ENCODE measurements at places on chromosomes 4 and X. TPM values are rescaled to one million over a fixed set of nuclear protein-coding genes. Genes with fewer than 3 reads are reported as not detected.
A peak's percentile ranks its signal among the peaks of the same experiment; 100 is the strongest.

DNA sequence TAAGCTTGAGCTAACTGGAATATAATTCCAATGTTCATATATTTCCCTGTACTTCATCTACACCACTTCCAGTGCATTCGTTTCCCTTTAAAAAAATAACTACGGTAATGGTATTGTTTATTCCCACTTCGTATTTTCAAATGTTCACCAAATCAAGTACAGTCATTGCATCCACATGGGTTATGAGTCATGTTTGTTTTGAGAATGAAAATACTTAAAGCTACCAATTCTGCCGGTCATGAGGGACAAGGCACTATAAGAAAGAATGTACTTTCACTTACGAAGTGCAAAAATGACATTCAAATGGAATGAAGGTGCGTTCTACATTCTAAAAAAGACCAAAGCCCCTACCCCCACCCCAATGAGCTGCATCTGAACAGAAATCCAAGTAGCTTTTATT is 174.4 kb upstream of the FGF13 start:
- H3K4me1 ChIP-seq, result no peaks in the 10 kb centered on the region
- no peaks in the 10 kb centered on the region for H3K27me3 ChIP-seq
- DNase-seq, result no peak
- H3K36me3 ChIP-seq, result no peaks in the 10 kb centered on the region

GRCh38 chr4:172927096-172927814 is 241.4 kb upstream of the GALNT7 start:
- H3K27ac ChIP-seq, result no peak overlapping the region
- DNase-seq, result no peak
- H3K27me3 ChIP-seq, result peaks cover 4% of the 10 kb centered on the region
- no peaks in the 10 kb centered on the region for H3K36me3 ChIP-seq
- H3K4me3 ChIP-seq, result no peak overlapping the region

DNA sequence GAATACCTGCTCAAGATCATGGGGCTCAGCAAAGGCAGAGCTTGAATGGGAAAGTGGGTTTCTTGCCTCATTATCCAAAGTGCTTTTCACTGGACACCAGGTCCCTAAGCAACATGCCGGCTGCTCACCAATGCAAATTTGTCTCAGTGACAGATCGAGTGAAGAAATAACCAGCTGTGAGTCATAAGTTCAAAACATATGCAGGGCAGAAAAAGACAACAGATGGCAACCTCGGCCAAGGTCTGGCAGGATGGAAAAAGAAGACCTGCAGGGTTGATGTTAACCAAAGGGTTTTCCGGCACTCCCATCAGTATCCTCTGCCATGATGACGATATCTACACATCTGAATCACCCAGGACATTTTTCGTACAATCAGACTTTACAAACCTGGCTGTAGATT is 124.1 kb downstream of the AFAP1 start:
- H3K36me3 ChIP-seq, result peaks cover 90% of the 10 kb centered on the region
- DNase-seq, result peak; percentile 49
- peaks cover 12% of the 10 kb centered on the region for H3K27me3 ChIP-seq
- peak overlapping the region; percentile 70 for H3K27ac ChIP-seq
- peaks cover 100% of the 10 kb centered on the region for H3K4me1 ChIP-seq
- H3K4me3 ChIP-seq, result no peak overlapping the region

DNA sequence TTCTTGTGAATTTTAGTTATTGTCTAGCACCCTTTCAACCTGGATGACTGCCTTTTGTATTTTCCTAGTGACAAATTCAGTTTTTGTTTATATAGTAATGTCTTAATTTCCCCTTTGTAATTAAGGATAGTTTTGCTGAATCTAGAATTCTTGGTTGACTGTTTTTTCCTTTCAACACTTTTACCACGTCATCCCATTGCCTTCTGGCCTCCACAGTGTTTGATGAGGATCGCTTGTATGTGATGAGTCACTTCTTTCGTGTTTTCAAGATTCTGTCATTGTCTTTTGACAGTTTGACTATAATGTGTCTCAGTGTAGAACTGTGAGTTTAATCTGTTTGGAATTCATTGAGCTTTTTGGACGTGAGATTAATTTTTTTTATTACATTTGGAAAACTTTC is 30.1 kb downstream of the KDM6A start:
- H3K36me3 ChIP-seq, result no peaks in the 10 kb centered on the region
- H3K4me1 ChIP-seq, result peaks cover 43% of the 10 kb centered on the region
- no peaks in the 10 kb centered on the region for H3K27me3 ChIP-seq
- peak; percentile 26 for DNase-seq
- peak overlapping the region; percentile 71 for H3K27ac ChIP-seq
- peak overlapping the region; percentile 61 for H3K4me3 ChIP-seq

The ARMCX4 gene
- total RNA-seq, result 14.7 TPM

DNA sequence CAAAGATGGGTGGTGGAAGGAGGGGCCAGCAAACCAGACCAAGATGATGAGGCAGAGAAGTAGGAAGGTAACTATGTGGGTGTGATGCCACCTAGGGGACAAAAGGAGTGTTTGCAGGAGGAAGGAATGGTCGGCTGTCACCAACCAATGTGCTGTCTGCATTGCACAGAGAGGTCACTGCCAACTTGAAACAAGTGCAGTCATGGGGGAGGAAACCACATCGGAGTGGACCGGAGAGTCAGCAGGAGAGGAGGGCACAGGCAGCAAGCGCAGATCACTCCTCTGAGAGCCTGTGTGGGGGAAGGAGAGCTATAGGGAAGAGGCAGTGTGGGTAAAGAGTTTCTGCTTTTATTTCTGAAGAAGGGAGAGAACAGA is 38.5 kb upstream of the FGFBP2 start:
- peaks cover 11% of the 10 kb centered on the region for H3K27me3 ChIP-seq
- peaks cover 6% of the 10 kb centered on the region for H3K4me1 ChIP-seq
- no peaks in the 10 kb centered on the region for H3K36me3 ChIP-seq
- no peak overlapping the region for H3K27ac ChIP-seq

The EXOSC9 gene
- total RNA-seq, result 42.6 TPM

GRCh38 chr4:117378942-117379341 is 293.6 kb upstream of the TRAM1L1 start:
- no peaks in the 10 kb centered on the region for H3K4me1 ChIP-seq
- no peaks in the 10 kb centered on the region for H3K27me3 ChIP-seq
- no peak for DNase-seq
- H3K36me3 ChIP-seq, result no peaks in the 10 kb centered on the region
- no peak overlapping the region for H3K4me3 ChIP-seq

GRCh38 chrX:131058136-131058868 is at the start of gene ARHGAP36:
Gene ARHGAP36, plus strand, starts transcription at chrX:131058346. Its CDS starts 23,320 bp downstream, at chrX:131081666.
- H3K36me3 ChIP-seq, result no peaks in the 10 kb centered on the region
- H3K27ac ChIP-seq, result no peak within 1 kb of the TSS
- no peak within 1 kb of the TSS for H3K4me3 ChIP-seq
- no peaks in the 10 kb centered on the region for H3K4me1 ChIP-seq
- DNase-seq, result no peak

The HAUS3 gene
- 7.9 TPM for total RNA-seq

The SPINK2 gene
- total RNA-seq, result not detected

The HSFX3 gene
- total RNA-seq, result not detected

GRCh38 chrX:17842769-17843525 is 18.2 kb downstream of the RAI2 start:
- H3K27ac ChIP-seq, result no peak overlapping the region
- no peak for DNase-seq
- no peaks in the 10 kb centered on the region for H3K36me3 ChIP-seq
- H3K27me3 ChIP-seq, result peaks cover 4% of the 10 kb centered on the region

The STATH gene
- total RNA-seq, result not detected

GRCh38 chrX:115589419-115589818 is 28.4 kb downstream of the PLS3 start:
- H3K36me3 ChIP-seq, result peaks cover 4% of the 10 kb centered on the region
- H3K27ac ChIP-seq, result no peak overlapping the region
- H3K4me1 ChIP-seq, result peaks cover 42% of the 10 kb centered on the region
- no peak overlapping the region for H3K4me3 ChIP-seq
- no peaks in the 10 kb centered on the region for H3K27me3 ChIP-seq

DNA sequence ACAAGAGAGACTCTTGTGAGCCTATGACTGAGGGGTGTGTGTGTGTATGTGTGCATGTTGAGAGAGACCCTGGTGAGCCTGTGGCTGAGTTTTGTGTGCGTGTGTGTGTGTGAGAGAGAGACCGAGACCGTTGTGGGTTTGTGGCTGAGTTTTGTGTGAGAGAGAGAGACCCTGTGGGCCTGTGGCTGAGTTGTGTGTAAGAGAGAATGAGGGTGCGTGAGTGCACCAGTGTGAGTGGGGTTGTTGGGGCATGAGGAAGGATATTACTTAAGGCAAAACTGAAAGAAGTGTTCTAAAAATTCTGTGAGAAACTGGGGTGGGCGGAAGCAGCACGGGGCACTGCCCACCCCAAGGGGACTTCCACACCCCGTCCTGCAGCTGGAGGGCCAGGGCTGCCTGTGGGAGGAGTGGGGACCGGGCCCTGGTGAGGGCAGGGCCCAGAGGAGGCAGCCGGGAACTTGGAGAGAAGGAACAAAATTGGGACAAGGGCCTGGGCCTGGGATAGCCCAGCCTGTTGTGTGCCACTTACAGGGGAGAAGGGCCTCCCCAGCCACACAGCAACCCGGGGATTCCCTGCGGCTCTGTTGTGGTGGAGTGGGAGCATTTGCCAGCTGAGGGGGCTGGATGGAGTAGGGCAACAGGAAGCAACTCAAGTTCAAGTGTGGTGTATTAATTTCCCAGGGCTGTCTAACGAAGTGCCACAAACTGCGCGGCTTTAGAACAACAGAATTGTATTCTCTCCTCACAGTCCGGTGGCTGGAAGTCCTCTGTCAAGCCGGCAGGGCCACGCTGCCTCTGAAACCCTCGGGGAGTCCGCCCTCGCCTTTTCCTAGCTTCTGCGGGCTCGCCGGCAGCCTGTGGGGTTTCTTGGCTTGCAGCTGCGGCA is 22.1 kb downstream of the TMEM131L start:
- no peak for DNase-seq
- H3K27me3 ChIP-seq, result no peaks in the 10 kb centered on the region
- peaks cover 47% of the 10 kb centered on the region for H3K4me1 ChIP-seq
- H3K36me3 ChIP-seq, result 0 out of 2 replicates have a peak, but pooled peaks cover 5% of the 10 kb centered on the region
- peak overlapping the region; percentile 27 for H3K27ac ChIP-seq

The RAB39B gene
- total RNA-seq, result 0.12 TPM

The ATP2B3 gene
- total RNA-seq, result not detected

- no peaks in the 10 kb centered on the region for H3K27me3 ChIP-seq
- no peaks in the 10 kb centered on the region for H3K4me1 ChIP-seq
- H3K4me3 ChIP-seq, result no peak overlapping the region
- H3K27ac ChIP-seq, result no peak overlapping the region
- DNase-seq, result peak; percentile 23
Observed at GRCh38 chr4:72112514-72113156, 80.8 kb downstream of the NPFFR2 start.

GRCh38 chr4:145281951-145282350 is 101.6 kb upstream of the OTUD4 start:
- H3K27ac ChIP-seq, result no peak overlapping the region
- no peaks in the 10 kb centered on the region for H3K36me3 ChIP-seq
- no peak for DNase-seq

DNA sequence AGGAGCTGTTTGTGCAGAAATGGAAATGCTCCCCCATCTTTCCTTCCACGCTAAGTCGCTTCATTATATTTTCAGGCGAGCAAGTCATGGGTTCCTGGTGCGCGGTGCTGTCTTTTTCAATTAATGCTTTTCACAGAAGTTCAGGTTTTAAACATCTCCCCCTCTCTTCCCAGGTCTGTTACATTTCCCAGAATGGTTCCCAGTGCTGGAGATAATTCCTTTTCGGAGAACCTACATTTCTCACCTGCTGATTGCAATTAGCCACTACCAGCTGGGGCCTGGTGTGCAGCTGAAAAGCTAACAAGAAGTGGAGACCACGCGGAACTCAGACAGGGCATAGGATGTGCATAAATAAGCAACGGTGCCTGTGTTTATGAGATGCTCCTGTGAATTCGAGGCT is 217.8 kb downstream of the MID1IP1 start:
- H3K4me1 ChIP-seq, result peaks cover 5% of the 10 kb centered on the region
- H3K27me3 ChIP-seq, result peaks cover 10% of the 10 kb centered on the region
- DNase-seq, result no peak
- H3K27ac ChIP-seq, result no peak overlapping the region

The BEND4 gene
- not detected for total RNA-seq

The SMIM10 gene
- total RNA-seq, result 5.7 TPM

The ADRA2C gene
- 0.36 TPM for total RNA-seq

DNA sequence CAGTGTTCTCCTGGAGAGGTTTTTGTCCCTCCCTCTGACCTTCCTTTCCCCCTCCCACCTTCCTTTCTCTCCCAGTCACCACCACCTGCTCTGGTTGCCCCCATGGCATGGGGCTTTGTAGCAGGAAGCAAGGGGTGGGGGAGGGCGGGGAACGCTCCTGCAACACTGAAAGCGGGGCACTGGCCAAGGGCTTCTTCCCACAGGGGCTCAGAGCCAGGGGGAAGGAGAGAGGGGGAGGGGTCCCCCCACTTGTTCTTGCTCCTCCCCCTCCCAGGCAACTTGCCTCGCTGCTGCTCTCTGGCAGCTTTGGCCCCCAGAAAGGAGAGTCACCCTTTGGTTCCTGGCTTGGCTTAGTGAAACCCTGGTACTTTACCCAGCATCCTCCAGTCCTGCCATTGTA is 48.4 kb downstream of the BCORL1 start:
- peaks cover 6% of the 10 kb centered on the region for H3K4me1 ChIP-seq
- no peak for DNase-seq
- no peak overlapping the region for H3K27ac ChIP-seq

Data from HFFc6 (cell line).